GM23338 (cell line): ENCODE measurements at places on chromosomes 7 and 10.

DNA sequence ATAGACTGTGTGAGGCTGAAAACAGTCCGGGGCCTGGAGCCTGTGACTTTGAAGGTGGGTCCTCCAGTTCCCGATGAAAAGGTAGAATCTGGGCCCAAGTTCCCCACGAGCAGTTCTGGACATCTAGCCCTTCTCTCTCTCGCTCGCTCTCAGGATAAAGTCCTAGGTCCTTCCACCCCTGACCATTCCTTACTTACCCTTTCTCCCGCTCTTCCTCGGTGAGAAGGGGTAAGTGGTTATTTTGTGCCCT lies 713 bp downstream of the IMMP2L start:
- DNase-seq, result no peak

DNA sequence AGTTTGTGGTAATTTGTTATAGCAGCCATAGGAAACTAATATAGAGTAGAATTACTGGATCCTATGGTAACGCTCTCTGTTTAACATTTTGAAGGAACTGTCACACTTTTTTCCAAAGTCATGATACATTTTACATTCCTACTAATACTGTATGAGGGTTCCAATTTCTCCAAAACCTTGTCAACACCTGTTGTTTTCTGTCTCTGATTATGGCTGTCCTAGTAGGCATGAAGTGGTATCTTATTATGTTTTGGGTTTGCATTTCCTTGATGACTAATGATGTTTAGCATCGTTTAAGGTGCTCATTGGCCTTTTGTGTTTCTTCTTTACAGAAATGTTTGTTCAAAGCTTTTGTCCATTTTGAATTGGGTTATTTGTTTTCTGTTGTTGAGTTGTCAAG lies 69.6 kb downstream of the VPS50 start:
- DNase-seq, result no peak

GRCh38 chr7:132577206-132578049 lies 1.2 kb upstream of the PLXNA4 start:
- DNase-seq, result peak; percentile 84

GRCh38 chr10:94200146-94200837 lies 162.4 kb downstream of the NOC3L start:
- DNase-seq, result no peak

- no peak for DNase-seq
Observed at GRCh38 chr7:122166740-122167139, 22.7 kb upstream of the AASS start.

DNA sequence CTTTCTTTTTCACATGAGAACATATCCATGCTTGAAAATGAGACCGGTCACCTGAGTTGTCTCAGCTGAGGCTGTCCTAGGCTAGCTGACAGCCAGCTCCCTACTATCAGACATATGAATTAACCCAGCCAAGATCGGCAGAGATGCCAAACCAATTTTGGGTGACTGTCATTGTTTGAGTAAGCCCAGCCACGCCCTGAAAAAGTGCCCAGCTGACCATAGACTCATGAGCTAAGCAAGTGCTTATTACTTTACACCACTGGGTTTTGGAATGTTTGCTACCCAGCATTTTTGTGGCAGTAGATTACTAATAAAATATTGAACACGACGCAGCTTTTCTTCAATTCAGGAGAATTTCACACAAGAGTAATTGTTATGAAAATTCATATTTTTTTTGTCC lies 265.2 kb upstream of the LYZL1 start:
- DNase-seq, result no peak

DNA sequence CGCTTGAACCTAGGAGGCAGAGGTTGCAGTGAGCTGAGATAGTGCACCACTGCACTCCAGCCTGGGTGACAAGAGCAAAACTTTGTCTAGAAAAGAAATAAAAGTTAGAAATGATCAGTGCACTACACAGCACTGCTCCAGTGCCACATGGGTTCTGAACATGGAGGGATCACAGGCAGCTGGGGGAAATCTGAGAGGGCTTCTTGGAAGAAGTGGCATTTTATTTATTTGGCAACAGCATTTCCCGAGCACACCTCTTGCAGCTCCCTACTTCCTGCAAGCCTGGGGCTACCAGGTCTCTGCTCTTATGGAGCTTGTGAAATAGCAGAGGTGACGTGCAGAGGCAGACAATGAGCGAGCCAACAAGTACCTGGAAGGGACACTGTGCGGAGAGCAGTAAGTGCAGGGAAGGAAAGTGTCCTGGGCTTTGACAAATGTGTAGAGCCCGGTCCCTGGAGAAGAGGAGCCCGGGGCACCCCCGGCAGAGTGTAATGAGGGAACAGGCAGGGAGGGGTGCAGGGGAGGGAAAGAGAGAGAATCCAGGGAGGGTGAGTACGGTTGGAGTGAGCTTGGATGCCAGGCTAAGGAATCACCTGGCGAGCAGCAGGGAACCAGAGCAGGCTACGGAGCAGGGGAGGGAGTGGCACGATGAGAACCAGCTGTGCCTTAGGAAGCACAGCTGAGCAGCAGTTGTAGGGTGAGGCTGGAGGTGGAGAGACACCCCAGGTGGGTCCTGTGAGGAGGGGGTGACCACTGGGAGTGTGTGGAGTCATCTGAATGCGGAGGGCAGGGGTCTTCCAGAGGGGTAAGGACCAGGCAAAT lies 104.6 kb upstream of the CTBP2 start:
- DNase-seq, result peak; percentile 8

DNA sequence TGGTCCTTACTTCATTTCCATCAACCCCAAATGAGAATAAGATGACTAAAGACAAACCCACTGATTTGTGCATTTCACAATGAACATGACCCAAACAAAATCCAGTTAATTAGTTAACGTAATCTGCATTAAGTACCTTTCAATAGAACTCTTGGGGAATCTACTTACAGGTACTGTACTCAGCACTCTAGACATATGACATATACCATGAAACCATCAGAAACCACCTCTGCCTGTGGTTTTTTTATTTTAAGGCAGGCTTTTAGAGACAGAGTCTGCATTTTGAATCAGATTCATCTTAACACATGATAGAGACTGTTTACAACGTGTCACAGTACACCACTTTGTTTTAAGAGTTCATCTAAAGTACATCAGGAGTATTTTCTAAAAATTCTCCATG lies 168.4 kb downstream of the BTAF1 start:
- no peak for DNase-seq

GRCh38 chr10:75643405-75643804 lies 212.0 kb downstream of the LRMDA start:
- no peak for DNase-seq

DNA sequence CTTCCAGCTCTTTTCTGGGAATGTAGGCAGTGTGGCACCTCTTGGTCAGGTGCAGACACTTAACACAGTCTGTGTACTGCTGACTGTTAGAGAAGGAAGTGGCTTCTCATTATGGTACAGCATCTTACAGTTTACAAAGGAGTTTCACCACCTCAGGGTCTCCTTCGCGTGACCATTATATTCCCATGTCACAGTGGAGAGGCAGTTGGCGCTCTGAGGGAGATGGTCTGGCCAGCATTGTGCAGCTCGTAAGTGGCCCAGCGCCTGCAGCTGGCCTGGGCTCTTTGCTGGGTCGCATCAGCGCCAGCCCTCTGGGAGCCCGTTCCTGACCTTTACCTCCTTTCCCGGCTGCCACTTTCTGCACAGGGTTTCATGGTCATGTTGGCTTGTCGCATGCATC lies 15.4 kb downstream of the TSPAN15 start:
- no peak for DNase-seq

GRCh38 chr7:104962781-104963180 lies 51.2 kb upstream of the KMT2E start:
- DNase-seq, result no peak

- no peak for DNase-seq
Observed at GRCh38 chr10:32939296-32940111, 18.5 kb downstream of the ITGB1 start.

- no peak for DNase-seq
Observed at GRCh38 chr7:97107192-97107800, 10.2 kb upstream of the SDHAF3 start.

DNA sequence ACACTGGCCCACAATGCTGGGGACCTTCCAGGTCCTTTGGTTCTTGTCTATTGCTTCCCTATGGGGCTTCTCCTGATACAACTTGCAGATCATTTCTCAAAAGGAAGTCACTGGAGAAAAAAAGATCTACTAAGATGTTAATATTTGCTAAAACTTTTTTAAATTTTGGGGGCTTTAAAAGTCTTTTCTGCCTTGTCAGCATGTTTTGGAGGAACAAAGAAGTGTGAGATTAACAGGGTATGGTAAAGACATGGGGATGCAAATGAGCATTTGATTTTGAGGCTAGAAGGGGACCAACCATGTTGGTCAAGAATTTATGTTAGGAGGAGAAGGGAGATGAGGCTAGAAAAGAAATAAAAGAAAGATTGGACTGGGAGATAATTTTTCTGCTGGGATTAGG lies 515.4 kb downstream of the HTR7 start:
- no peak for DNase-seq

DNA sequence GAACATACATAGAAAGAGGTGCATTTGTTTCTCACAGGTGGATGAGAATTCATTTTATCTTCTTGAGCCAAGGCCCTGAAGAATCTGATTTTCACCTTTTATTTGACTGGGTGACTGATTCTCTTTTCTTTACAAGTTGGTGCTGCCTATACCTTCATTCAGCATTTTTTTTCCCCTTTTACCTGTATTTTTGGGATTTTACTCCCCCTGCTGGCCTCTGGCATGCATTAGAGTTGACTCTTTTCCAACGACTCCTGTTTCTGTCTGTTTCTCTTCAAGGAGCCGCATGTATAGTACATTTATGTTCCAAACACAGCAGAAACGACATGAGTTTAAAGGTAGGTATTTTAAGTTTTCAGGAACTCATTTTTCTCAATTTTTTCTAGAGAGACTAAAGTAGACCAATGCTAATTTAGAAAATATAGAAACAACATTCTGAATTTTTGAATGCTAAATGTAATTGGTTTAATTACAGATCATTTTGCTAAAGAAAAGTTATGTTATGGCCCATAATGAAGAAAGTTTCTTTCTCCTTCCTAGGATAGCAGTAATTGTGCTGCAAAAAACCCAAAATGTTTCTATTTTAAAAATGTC lies 149.8 kb upstream of the HDAC9 start:
- DNase-seq, result peak; percentile 88

- DNase-seq, result no peak
Observed at GRCh38 chr7:68148440-68148839, 1151.8 kb downstream of the TYW1 start.

GRCh38 chr10:33263453-33263852 lies 71.0 kb downstream of the NRP1 start:
- DNase-seq, result no peak

DNA sequence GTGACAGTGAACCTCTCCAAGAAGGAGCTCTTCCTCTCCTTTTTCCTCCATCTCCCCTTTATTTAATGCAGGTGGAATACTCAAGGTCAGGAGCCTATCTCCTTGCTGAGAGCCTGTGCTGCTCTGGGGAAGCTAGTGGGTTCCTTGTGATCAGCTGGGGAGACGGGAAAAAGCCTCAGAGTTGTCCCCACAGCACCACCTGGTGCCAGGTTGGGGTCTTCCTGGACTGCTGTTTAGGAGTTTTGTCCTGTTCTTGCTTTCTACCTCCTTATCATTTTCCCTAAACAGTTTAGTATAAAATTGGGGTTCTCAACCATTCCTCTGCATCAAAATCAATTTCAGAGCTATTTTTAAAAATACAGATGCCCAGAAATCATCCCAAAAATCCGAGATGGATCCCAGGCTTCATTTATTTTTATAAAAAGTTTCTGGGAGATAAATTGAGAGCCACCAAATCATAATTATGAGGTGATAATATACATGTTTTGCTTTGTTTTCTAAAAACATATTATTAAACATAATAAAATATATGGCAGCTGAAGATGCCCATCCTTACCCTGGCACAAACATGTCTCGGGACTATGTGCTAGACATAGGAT lies 44.3 kb downstream of the MACC1 start:
- peak; percentile 93 for DNase-seq

DNA sequence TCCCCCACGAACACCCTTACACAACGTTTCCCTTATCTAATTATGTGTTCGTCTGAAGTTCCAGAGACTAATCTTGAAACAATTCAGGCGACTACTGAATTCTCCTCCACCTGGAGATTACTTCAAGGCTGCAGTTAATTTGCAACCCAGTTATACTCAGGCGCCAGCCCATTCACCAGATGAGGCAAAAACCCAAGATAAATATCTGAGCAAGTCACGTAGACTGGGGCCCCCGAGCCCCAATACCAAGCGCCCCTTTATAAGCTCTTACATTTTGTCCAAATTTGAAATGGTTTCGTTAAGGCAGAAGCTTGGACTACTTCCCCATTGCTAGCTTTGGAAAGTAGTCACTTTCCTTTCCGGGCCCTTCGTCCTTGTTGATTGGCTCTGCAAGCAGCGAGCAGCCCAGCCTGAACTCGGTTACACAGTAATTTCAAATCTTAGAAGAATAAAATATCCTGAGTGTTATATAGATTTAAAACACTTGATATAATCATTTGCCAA lies 1.2 kb downstream of the TPK1 start:
- DNase-seq, result peak; percentile 21

DNA sequence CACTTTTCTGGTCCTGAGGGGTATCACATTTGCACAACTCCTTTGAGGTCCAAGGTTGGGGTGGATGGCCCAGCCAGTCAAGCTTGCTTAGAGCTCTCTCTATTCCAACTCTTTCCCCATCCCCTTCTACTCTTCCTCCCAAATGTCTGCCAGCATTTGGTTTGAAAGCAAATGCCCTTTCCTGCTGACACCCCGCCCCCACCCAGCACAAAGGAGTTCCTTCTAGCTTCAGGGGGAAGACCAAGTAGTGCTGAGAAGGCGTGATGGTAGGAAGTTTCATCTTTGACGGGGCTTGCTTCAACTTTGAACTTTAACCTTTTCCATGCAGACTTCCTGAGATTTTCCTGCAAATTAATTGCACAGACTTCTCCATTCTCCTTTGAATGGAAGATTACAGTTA lies 137.5 kb upstream of the TCF7L2 start:
- peak; percentile 65 for DNase-seq

DNA sequence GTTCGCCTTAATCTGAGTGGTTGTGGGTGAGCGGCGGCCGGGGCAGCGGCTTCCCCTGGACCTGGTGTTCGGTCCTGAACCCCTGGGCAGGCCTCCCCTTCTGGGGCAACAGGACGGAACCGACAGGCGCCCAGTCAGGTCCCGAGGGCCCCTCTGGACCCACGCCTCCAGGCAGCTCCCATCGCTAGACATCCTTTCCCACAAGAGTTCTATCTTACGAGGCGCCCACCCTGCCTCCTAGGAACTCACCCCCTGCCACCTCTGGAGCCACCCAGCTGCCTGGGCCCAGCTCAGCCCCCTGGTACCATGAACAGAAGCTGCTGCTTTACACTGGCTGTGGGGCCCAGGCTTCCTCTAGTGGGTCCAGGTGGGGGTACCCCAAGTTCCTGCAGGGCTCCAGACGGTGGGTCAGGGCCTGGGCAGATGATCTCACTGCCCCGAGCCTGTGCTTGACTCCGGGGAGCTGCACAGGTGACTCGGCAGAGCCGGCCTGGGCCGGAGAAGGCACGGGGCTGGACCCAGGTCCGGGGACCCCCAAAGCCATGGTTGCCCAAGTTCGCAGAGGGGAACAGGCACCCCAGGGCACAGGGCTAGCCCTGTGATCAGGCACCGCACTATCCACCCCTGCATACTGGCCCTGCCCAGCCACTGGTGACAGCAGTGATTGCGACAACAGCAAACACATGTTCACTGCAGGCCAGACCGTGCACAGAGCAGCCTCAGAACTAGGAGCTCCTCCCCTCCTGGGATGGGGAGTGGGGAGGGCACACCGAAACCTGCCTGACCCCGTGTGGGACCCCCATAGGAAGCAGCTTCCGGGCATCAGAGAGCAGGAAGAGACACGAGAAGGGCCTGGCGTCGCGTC lies 180.3 kb downstream of the ELFN1 start:
- no peak for DNase-seq

- no peak for DNase-seq
Observed at GRCh38 chr10:28298951-28299350, 3.9 kb downstream of the MPP7 start.
